ENCODE measurements at places on chromosomes 3 and 15. TPM values are rescaled to one million over a fixed set of nuclear protein-coding genes. Genes with fewer than 3 reads are reported as not detected.

Gene TRMT10C
- total RNA-seq, result 9.1 TPM

- DNase-seq, result no peak
These were observed 19.0 kb downstream of the NANOGP8 start for GRCh38 chr15:35066094-35066493.

- DNase-seq, result no peak
These were observed 1.7 kb downstream of the HGD start for GRCh38 chr3:120680193-120680894.

Gene SYNPR
- not detected for total RNA-seq

GRCh38 chr3:13583251-13584180 lies 34.6 kb downstream of the FBLN2 start:
- DNase-seq, result no peak

Gene MINDY4B
- not detected for total RNA-seq

DNA sequence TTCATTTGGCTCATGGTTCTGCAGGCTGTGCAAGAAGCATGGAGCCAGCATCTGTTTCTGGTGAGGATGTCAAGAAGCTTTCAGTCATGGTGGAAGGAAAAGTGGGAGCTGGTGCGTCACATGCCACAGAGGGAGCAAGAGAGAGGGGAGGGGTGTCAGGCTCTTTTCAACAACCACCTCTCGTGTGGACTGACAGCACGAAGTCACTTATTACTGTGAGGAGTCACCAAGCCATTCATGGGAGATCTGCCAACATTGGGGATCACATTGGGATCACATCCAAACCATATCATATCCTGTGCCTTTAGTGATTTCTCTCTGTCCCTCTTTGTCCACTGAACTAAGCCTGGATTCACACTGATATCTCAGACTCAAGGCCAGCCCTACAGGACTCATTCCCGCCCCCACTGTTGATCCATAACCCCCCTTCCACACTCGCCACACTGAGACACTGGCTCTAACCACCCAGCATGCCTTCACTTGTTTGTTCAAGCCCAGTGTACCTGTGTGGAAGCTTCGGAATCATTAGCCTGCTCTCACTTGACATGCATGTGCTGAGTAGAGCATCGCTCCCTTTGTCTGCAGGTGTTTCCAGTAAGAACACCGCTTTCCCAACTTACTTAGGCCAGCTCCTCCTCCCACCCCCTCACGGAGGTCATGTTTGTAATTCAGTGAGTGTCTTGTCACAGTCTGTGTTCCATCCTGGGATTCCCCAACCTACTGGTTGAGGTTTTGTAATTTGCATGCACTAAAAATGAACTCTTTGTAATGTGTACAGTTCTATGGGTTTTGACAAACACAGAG lies 132.2 kb downstream of the KLF13 start:
- DNase-seq, result peak; percentile 26

Gene SERINC4
- total RNA-seq, result 0.18 TPM

Gene CAMK2N2
- 0.43 TPM for total RNA-seq

DNA sequence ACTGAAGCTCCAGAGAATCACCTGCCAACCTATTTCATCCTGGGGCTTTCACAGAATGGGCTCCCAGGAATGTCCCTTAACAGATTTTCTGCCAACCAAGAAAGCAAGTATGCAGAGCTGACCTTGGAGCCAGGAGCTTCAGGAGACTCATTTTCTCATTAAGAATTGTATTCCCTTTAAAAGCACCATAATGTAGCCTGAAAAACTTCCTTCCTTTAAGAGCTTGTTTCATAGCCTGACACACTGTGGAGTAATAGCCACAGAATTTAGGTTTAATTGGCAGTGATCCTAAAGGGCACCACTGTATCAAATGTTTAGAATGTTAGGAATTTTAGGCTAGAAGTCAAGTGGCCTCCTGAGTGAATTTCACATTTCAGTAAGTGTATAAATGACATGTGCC lies 309.8 kb downstream of the GBE1 start:
- DNase-seq, result no peak

GRCh38 chr3:58299839-58300516 lies 6.1 kb upstream of the RPP14 start:
- no peak for DNase-seq

Measured in left lobe of liver (tissue), 2 donors.